Prostate gland (tissue), 2 donors: ENCODE measurements at places on chromosomes 13 and 19.

- H3K4me1 ChIP-seq: peaks cover 6% of the 10 kb centered on the region
- peaks cover 21% of the 10 kb centered on the region for H3K36me3 ChIP-seq
- H3K27ac ChIP-seq: no peak overlapping the region
Observed at GRCh38 chr19:55686311-55687050, 11.5 kb downstream of the EPN1 start.

DNA sequence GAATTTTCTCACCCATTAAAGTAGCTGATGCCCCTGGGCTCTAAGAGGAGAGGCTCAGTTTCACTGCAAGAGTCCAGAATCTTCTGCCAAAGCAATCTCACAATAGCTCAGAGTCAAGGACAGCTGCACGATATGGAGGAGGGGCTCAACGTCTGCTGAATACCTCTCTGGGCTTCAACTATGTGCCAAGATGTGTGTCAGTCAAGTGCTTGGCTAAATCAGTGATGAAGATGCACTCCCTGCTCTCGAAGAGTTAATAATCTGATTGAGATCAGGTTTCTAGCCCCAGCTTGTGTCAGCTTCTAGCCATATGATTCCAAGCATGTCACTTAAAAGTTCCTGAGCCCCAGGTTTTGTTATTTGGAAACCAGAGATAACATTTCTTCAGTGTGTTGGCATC lies 46.8 kb downstream of the KLF12 start:
- no peak for DNase-seq
- no peaks in the 10 kb centered on the region for H3K27me3 ChIP-seq
- no peak overlapping the region for H3K27ac ChIP-seq
- H3K36me3 ChIP-seq: no peaks in the 10 kb centered on the region

DNA sequence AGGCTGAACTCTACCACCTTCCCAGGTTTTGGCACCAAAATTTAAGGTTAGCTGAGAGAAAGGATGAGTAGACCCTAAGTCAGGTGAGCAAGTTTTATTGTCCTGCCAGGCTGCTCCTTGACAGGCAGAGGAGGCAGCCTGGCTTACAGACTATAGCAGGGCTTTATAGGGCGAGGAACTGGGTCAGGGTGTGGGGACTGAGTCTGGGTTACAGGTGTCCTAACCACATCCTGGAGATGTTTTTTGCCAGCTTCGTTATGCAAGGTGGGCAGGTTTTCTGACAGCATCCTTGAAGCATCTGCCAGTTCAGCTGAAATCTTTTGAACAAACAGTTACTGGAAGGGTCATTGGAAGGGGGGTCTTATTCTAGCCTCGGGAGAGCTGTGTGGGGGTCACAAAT lies 905.7 kb upstream of the SLITRK5 start:
- no peaks in the 10 kb centered on the region for H3K27me3 ChIP-seq
- DNase-seq: no peak
- no peak overlapping the region for H3K4me3 ChIP-seq
- no peaks in the 10 kb centered on the region for H3K36me3 ChIP-seq

DNA sequence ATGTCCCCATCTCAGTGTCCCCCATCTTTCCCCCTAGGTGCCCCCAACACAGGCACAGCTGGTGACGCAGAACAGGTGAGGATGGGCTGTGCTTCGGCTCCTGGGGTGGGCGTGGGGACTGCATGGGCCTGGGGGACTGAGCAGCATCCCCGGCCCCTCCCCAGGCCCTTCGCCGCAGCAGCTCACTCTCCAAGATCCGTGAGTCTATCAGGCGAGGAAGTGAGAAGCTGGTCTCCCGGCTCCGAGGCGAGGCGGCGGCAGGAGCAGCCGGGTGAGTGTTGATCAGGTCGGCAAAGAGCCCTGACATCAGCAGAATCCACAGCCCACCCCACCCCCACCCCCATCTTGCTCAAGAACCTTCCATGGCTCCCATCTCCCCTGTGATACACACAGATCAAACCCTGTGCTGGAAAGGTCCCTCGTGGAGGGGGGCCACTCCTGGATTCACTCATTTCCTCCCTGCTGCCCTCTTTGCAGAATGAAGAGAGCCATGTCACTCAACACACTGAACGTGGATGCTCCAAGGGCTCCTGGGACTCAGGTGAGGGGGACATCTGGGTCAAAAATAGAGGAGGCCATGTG lies 10.0 kb downstream of the KLC3 start:
- DNase-seq: no peak
- H3K36me3 ChIP-seq: no peaks in the 10 kb centered on the region
- no peak overlapping the region for H3K4me3 ChIP-seq
- no peak overlapping the region for H3K27ac ChIP-seq
- H3K4me1 ChIP-seq: no peaks in the 10 kb centered on the region

DNA sequence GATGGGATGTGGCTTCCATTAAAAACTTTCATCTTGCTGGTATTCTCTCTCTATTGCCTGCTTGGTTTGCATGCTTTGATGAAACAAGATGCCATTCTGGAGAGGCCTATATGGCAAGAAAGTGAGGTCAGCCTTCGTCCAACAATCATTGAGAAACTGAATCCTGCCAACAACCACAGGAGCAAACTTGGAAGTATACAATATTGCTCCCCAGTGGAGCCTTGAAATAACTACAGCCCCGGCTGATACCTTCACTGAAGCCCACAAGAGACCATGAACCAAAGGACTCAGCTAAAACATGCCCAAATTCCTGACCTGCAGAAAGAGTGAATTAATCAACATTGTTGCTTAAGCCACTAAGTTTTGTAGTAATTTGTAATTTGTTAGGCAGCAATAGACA lies 82.5 kb upstream of the FGF14 start:
- H3K4me1 ChIP-seq: no peaks in the 10 kb centered on the region
- no peak for DNase-seq
- H3K27ac ChIP-seq: no peak overlapping the region
- no peaks in the 10 kb centered on the region for H3K27me3 ChIP-seq

DNA sequence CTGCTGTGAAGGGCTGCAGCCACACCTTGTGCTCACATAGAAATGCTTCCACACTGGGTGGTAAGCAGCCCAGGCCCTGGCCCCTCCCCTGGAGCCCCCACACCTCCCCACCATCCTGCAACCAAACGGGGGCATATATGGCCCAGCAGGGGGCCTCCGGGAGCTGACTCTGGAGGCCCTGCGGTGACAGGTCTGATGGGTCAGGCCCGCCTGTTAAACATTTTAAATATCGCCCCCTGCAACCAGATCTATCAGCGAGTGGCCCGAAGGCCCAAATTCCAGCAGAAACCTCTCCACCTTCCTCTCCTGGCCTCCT lies 48.0 kb upstream of the KATNAL1 start:
- no peak for DNase-seq
- no peaks in the 10 kb centered on the region for H3K4me1 ChIP-seq
- H3K4me3 ChIP-seq: no peak overlapping the region
- no peaks in the 10 kb centered on the region for H3K27me3 ChIP-seq
- H3K36me3 ChIP-seq: no peaks in the 10 kb centered on the region

DNA sequence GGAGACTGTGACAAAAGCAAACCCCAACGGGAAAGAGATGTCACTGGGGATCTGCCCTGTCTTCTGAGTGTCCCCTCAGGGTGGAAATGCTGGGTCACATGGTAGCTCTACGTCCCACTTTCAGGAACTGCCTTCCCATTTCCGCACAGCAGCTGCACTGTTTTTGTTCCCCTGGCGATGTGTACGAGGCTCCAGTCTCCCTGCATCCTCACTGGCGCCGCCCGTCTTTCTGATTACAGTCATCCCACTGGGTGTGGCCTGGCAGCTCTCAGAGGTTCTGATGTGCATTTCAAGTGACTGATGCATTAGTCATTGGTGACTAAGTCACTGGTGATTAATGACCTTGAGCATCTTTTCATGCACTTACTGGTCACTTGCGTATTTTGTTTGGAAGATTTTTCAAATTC lies 21.2 kb downstream of the PCID2 start:
- no peaks in the 10 kb centered on the region for H3K4me1 ChIP-seq
- H3K4me3 ChIP-seq: no peak overlapping the region
- H3K27ac ChIP-seq: no peak overlapping the region
- H3K36me3 ChIP-seq: no peaks in the 10 kb centered on the region
